ENCODE measurements at places on chromosomes 5 and 9. TPM values are rescaled to one million over a fixed set of nuclear protein-coding genes. Genes with fewer than 3 reads are reported as not detected.

Gene FAXDC2
- polyA plus RNA-seq, result 10.3 TPM

Gene PLCXD3
- polyA plus RNA-seq, result 14.2 TPM

Gene TMEM252
- polyA plus RNA-seq, result not detected

Gene OSMR
- 5.5 TPM for polyA plus RNA-seq

Gene WNK2
- 77.4 TPM for polyA plus RNA-seq

Gene PCDHB3
- 0.42 TPM for polyA plus RNA-seq

Gene IL13
- not detected for polyA plus RNA-seq

Gene ROPN1L
- 1.6 TPM for polyA plus RNA-seq

Gene SVEP1
- 1.2 TPM for polyA plus RNA-seq
